CD14-positive monocyte (primary cell): ENCODE measurements at places on chromosomes 1 and 21.

- no peaks in the 10 kb centered on the region for H3K36me3 ChIP-seq
- H3K27ac ChIP-seq = peak within 1 kb of the TSS; percentile 53
- peaks cover 45% of the 10 kb centered on the region for H3K4me1 ChIP-seq
- DNase-seq = peak; percentile 78
- H3K4me3 ChIP-seq = peak within 1 kb of the TSS; percentile 64
These were observed at the start of gene GPR157 for GRCh38 chr1:9128520-9129265. Gene GPR157, minus strand, starts transcription at chr1:9129102. Its CDS starts 75 bp downstream, at chr1:9129027.

- H3K4me1 ChIP-seq = peaks cover 28% of the 10 kb centered on the region
- DNase-seq = peak; percentile 79
- no peaks in the 10 kb centered on the region for H3K27me3 ChIP-seq
- H3K27ac ChIP-seq = peak overlapping the region; percentile 56
These were observed 156.7 kb downstream of the NR5A2 start for GRCh38 chr1:200184196-200184595.

- no peaks in the 10 kb centered on the region for H3K27me3 ChIP-seq
- peak overlapping the region; percentile 60 for H3K27ac ChIP-seq
- peaks cover 91% of the 10 kb centered on the region for H3K36me3 ChIP-seq
- H3K4me3 ChIP-seq = no peak overlapping the region
- no peaks in the 10 kb centered on the region for H3K4me1 ChIP-seq
- no peak for DNase-seq
These were observed 126.9 kb downstream of the CLIC6 start for GRCh38 chr21:34795548-34796180.

DNA sequence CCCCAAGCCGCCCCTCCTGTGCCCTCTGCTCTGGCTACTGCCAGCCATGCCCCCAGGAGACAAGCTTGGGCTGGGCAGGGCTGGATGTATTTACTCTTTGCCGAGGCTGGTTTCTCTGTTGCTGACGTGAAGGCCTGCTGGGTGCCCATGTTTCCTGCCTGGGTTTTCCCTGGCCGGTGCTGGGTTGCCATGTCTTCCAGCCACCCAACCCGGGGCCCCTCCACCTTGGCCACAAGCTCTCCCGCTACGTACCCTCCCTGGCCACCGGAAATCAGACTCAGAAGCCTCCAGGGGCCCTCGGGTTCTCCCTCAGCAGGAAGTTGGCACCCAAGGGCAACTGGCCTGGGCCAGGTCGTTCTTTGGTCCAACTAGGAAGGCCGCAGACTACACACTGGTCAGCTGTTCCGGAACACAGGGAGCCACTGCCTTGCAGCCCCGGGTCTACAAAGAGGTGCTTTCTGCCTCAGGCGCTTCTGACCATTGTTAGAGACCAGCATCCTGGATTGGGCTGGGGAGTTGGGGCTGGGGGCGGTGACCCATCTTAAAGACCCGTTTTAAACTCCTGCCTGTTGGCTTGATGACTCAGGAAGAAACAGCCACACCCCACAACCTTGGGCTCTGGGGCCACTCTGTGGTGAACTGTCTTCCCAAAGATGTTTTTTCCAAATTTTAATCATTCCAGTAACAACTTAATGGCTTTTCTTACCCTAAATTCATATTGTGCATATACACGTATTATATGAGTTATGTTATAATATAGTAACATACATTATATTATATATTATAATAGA, 71.2 kb upstream of the RUNX3 start:
- no peak overlapping the region for H3K4me3 ChIP-seq
- H3K27ac ChIP-seq = no peak overlapping the region
- no peaks in the 10 kb centered on the region for H3K27me3 ChIP-seq
- H3K36me3 ChIP-seq = no peaks in the 10 kb centered on the region

- H3K27ac ChIP-seq = no peak overlapping the region
- H3K27me3 ChIP-seq = peaks cover 38% of the 10 kb centered on the region
- H3K36me3 ChIP-seq = no peaks in the 10 kb centered on the region
- H3K4me1 ChIP-seq = no peaks in the 10 kb centered on the region
- no peak overlapping the region for H3K4me3 ChIP-seq
These were observed 67.8 kb upstream of the BCL10 start for GRCh38 chr1:85344256-85344694.

- no peak overlapping the region for H3K27ac ChIP-seq
- H3K4me3 ChIP-seq = peak overlapping the region; percentile 80
- H3K4me1 ChIP-seq = peaks cover 28% of the 10 kb centered on the region
- no peak for DNase-seq
These were observed 115.5 kb downstream of the RERE start for GRCh38 chr1:8701794-8702471.

- no peak overlapping the region for H3K4me3 ChIP-seq
- no peaks in the 10 kb centered on the region for H3K36me3 ChIP-seq
These were observed 36.8 kb upstream of the PLA2G2C start for GRCh38 chr1:20223106-20223505.

DNA sequence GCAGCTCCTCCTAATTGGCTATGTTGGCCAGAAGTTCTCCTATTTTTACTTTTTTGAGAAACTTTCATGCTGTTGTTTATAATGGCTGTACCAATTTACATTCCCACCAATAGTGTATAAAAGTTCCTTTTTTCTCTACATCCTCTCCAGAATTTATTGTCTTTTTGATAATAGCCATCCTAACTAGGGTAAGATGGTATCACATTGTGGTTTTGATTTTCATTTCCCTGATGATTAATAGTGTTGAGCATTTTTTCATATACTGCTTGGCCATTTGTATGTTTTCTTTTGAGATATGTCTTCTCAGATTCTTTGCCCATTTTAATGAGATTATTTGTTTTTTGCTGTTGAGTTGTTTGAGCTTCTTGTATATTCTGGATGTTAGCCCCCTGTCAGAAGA, 46.8 kb downstream of the NTMT2 start:
- H3K4me3 ChIP-seq = no peak overlapping the region
- no peaks in the 10 kb centered on the region for H3K36me3 ChIP-seq
- no peaks in the 10 kb centered on the region for H3K27me3 ChIP-seq
- DNase-seq = no peak

DNA sequence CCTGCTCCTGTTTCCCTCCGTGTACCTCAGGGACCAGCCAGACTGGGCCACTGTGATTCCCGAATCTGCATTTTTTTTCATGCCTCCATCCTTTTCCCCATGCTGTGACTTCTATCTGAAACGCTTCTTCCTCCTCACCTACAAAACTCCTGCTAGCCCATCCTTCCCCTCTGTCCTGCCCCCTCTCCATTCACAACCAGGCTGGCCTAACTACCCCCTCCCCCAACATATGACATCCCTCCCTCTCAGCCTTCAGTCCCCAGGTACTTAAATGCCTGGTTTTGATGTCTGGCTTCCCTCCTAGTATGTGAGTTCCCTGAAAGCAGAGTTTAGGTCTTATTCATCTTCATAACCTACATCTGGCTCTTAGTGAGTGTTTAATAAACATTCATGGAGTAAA, 82.7 kb downstream of the TAS1R2 start:
- no peaks in the 10 kb centered on the region for H3K36me3 ChIP-seq
- H3K4me1 ChIP-seq = no peaks in the 10 kb centered on the region
- no peak for DNase-seq
- H3K4me3 ChIP-seq = no peak overlapping the region

GRCh38 chr1:201631037-201631436, 92.1 kb downstream of the NAV1 start:
- peaks cover 14% of the 10 kb centered on the region for H3K4me1 ChIP-seq
- no peaks in the 10 kb centered on the region for H3K36me3 ChIP-seq
- DNase-seq = no peak
- no peak overlapping the region for H3K4me3 ChIP-seq
- H3K27ac ChIP-seq = no peak overlapping the region
- no peaks in the 10 kb centered on the region for H3K27me3 ChIP-seq

GRCh38 chr1:183632964-183633363, 2.6 kb downstream of the ARPC5 start:
- no peak overlapping the region for H3K27ac ChIP-seq
- no peaks in the 10 kb centered on the region for H3K27me3 ChIP-seq
- DNase-seq = no peak
- peaks cover 33% of the 10 kb centered on the region for H3K36me3 ChIP-seq
- peaks cover 61% of the 10 kb centered on the region for H3K4me1 ChIP-seq

DNA sequence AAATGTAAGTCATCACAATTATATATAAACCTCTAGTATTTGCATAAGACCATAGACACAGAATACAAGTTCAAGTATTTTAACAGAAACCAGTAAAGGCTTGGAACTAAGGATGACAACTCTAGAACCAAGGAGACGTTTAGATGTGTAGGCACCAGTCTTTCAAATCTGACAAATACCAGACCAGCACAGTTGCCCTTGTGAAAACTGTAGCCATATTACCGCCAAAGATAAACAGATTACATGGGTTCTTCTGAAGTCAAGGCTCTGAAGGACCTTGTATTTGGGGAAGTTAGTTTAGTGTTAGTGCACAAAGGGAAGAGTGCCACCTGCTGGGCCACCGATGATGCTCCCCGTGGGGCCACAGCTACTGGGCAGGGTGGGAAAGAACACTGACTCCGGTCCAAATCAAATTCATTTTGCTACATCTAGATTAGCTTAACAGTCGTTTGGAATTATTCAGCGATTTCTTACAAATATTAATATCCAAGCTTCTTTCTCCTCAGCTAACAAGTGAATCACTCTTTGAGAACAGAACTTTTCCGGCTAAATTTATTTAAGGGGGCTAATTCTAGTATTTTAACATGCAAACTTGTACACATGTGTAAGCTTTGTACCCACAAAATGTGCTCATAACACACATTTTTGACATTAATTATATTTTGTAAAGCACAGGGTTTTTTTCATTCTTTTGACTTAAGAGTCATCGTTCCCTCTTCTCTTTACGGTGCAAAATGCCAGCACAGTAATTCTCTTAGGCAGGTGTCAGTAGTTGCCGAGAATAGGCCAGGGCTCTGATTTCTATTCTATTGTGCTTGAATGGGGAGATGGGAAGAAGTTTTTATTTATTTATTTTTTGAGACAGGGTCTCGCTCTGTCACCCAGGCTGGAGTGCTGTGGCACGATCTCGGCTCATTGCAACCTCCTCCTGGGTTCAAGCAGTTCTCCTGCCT, 8.0 kb upstream of the NIBAN1 start:
- H3K27ac ChIP-seq = no peak overlapping the region
- H3K27me3 ChIP-seq = no peaks in the 10 kb centered on the region
- H3K4me3 ChIP-seq = no peak overlapping the region
- peaks cover 4% of the 10 kb centered on the region for H3K4me1 ChIP-seq

DNA sequence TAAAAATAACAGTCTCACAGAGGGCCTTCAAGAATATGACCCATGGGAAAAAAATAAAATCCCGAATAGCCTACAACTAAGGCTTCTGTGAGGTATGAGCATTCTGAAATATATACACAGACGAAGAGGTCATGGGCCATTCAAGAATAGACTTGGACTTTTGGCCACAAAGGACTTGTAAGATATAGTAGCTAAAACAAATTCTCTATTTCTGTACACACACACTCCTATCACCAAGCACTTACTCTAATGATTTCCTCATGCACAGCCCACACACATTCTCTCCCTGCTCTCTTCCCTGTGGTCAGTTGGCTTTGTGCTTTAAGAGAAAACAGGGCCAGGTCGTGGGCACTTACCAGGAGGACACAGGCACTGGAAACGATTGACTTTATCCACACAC, 69.7 kb upstream of the ADAM30 start:
- H3K36me3 ChIP-seq = peaks cover 99% of the 10 kb centered on the region
- DNase-seq = no peak
- H3K4me3 ChIP-seq = no peak overlapping the region

DNA sequence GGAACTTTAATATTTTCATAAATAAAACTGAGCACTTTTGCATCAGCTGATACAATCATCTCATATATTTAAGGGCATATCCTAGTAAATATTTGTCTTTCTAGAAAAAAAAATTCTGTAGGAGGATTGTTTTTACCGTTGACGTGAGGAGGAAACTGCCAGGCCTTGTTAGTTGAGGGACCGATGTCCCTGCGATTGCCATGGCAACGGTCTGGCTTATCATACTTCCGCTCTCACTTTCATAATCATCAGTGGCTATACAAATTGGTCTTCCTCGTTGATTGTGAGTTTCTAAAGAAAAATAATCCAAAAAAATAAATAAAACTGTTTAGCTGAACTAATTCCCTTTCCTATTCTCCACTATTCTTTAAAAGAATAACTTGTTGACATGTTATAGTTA, 69.3 kb upstream of the ANGPTL3 start:
- no peak overlapping the region for H3K4me3 ChIP-seq
- no peaks in the 10 kb centered on the region for H3K27me3 ChIP-seq
- peak; percentile 52 for DNase-seq
- H3K4me1 ChIP-seq = no peaks in the 10 kb centered on the region
- H3K36me3 ChIP-seq = no peaks in the 10 kb centered on the region
- H3K27ac ChIP-seq = no peak overlapping the region

DNA sequence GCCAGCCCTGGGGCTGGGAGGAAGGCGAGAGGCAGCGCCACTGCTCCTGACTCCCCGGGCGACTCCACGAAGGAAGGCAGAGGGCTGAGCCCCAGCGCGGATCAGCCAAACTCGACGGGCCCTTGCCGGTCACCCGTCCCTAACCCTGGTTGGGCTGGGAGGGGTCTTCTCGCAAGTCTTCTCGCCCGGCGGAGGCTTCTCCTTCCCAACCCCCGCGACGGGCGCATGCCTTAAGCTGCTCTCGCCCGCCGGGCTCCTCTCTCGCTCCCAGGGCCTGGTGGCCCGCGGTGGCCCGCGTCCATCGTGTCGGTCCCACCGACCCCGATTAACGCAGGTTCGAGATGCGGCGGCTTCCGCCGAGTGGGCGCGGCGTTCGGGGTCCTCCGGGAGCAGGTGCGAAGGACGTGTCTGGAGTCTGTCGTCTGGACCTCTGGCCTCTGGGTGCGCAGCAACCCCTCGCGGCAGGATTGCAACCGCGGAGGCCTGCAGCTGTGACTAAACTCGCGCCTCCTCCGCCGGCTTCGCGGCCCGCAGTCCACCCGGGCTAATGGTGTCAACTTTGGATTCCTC, 29.0 kb upstream of the PPM1J start:
- no peak overlapping the region for H3K27ac ChIP-seq
- peaks cover 83% of the 10 kb centered on the region for H3K27me3 ChIP-seq
- H3K4me1 ChIP-seq = peaks cover 5% of the 10 kb centered on the region
- H3K4me3 ChIP-seq = no peak overlapping the region

DNA sequence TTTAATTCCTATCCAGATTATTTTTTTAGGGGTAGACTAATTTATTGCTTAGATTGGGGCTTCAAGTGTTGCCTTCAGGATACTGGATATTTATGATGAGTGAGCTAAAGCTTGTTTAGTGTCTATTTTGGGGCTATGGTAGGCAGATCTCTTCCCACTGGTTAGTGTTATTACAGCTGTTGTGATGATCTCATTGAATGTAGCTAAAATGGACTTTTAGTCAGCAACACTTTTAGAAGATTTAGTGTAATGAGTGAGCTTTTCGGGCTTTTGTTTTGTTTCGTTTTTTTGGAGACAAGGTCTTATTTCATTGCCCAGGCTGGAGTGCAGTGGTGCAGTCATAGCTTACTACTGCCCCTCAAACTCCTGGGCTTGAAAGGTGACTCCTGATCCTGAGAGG, 14.2 kb downstream of the THRAP3 start:
- no peak overlapping the region for H3K27ac ChIP-seq
- H3K27me3 ChIP-seq = no peaks in the 10 kb centered on the region
- H3K36me3 ChIP-seq = peaks cover 77% of the 10 kb centered on the region
- H3K4me1 ChIP-seq = no peaks in the 10 kb centered on the region

DNA sequence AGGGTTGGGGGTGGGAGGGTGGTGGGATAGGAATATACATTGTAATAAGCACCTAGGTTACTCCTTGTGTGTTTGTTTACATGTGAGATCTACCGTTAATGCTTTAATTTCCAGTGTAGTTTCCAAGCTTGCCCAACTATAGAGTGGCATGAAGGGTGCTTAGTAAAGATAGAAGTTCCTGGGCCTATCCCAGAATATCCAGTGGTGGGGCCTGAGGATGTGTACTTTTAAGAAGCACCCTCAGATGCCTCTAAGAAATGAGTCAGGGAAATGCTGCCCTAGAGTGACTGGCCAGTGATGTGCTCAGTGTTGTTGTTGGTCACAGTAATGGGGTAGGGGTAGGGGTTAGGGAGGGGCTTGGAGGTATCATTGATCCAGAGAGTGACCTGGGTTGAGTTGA, 141.3 kb downstream of the TSEN15 start:
- H3K27me3 ChIP-seq = no peaks in the 10 kb centered on the region
- H3K4me1 ChIP-seq = no peaks in the 10 kb centered on the region
- H3K4me3 ChIP-seq = no peak overlapping the region
- no peak for DNase-seq
- no peak overlapping the region for H3K27ac ChIP-seq
